ENCODE measurements at places on chromosomes 3 and 15.

- DNase-seq, result no peak
These were observed 59.3 kb downstream of the NR1D2 start for GRCh38 chr3:24004171-24004938.

- no peak for DNase-seq
These were observed 63.9 kb upstream of the NUDT16 start for GRCh38 chr3:131317667-131318066.

GRCh38 chr15:39627451-39628143, 46.7 kb downstream of the THBS1 start:
- DNase-seq, result no peak

GRCh38 chr15:41056810-41057209, 59.3 kb downstream of the INO80 start:
- DNase-seq, result no peak

DNA sequence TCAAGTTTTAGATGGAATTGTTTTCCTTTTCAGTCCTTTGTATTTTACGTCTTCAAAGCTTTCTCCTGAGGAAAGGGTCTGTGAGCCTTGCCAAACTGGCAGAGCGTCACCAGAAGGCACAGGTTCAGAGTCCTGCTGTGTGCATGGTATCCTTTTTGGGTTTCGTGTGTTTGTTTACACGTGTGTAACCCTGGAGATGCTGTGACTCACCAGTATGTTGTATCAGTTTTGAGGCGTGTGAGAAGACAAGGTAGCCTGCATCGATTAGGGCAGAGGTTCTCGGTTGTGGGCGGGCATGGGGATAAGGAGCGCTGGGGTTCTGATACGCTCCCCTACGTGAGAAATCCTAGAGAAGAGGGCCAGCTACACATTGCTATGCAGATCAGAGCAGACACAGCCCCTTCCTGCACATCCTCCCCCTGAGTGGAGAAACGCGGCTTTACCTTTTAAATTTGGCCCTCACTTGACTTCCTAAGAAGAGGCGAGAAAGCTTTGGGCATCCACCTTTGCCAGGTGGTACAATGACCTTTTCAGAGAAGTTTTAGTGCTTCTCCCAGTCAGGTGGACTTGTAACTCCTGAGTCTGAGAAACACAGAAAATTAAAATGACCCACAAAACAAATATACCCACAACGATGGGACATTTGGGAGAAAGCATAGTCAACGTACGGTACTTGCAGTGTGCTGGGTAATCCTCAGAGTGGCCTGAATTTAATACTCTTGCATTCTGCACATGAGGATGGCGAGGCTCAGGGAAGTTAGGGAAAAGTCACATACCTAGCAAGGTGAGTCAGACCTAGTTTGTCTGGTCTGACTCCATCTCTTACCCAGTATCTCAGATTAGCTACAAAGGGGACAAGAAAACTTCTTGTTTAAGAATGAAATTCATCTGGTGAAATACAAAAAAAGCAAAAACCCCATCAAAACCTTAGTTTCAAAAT, 38.1 kb downstream of the TRAK1 start:
- DNase-seq, result no peak

GRCh38 chr3:22236490-22237270, 485.7 kb upstream of the ZNF385D start:
- no peak for DNase-seq

DNA sequence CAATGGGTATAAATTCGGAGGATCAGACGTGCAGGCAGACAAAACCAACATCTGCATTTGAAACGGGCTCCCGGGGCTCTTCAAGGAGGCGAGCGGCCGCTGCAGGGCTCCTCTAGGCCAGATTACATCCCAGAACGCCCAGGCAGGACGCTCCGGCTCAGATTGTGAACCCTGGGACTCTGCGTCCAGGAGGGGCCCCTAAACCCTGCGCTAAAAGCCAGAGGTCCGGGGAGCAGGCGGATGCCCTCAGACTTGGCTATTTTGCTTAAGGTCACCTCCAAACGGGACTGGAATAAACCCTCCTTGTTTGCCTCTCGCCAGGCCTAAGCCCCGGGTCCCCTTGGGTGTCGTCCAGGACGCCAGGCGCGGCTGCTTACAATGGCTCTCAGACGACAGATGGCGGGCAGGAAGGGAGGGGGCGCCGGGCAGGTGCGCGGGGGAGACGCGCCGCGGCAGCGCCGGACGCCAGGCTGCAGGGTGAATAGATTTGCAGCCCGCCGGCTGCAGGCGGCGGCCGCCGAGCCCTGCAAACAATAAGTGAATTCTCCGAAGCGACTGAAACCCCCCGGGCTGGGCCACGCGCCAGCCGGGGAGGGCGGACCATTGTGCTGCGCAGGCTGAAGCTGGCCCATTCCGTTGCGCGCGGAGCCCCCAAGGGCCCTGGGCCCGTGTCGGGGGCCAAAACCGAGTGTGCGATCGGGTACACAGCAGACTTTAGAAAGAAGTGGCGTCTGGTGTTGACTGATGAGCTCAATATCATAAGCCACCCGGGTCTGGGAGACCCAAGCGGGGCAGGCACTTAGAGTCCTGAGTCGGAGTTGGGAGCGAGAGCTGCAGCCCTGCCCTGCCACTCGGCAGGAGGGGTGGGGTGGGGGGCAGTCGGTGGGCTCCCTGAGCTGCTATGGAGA, 32.3 kb upstream of the AMOTL2 start:
- DNase-seq, result no peak

GRCh38 chr3:70854108-70854507, 541.7 kb upstream of the MDFIC2 start:
- DNase-seq, result no peak

- DNase-seq, result no peak
These were observed 235.3 kb upstream of the GOLIM4 start for GRCh38 chr3:168330983-168331382.

- no peak for DNase-seq
These were observed 69.3 kb upstream of the CGNL1 start for GRCh38 chr15:57306944-57307411.

GRCh38 chr3:131242201-131242600, 139.4 kb upstream of the NUDT16 start:
- no peak for DNase-seq

GRCh38 chr3:72317491-72317890, 530.8 kb downstream of the SHQ1 start:
- no peak for DNase-seq

DNA sequence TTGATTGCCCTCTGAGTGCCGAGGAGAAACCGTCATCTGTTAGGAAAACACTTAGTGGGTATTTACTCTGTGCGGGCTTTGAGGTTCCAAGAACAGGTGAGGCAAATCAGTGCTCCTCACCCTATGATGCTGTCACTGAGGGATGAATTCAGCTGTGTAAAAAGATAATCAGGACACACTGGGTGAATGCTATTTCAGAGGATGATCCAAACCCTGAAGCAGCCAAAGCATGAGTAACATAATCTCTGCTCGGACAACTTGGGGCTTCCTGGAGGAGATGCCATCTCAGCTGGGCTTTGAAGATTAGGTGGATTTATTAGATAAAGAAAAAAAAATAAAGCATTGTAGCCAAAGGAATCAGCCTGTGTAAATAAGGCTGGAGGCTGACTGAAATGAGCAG, 10.5 kb upstream of the GADL1 start:
- no peak for DNase-seq

DNA sequence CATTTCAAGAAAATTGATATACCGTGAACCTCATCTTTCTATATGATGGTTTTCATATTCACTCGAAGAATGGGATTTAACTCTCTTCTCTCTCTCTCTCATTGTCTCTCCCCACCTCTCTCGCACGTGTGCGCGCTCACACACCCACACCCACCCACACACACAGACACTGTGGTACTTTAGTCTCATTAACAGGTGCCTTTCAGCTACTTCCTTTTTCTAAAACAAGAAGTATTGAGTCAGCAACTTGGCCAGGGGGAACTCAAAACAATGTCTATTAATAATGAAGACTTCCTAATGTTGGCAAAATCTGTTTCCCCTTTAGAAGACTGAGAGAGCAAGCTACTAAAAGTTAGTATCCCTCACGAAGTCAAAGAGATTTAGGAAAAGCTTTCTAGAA, 150.7 kb downstream of the TMCO5A start:
- no peak for DNase-seq

GRCh38 chr3:128889139-128889894, 9.9 kb downstream of the ACAD9 start:
- no peak for DNase-seq

GRCh38 chr15:61974759-61975158, 85.5 kb downstream of the VPS13C start:
- DNase-seq, result no peak

- DNase-seq, result no peak
These were observed 26.7 kb downstream of the FLNB start for GRCh38 chr3:58034738-58035523.

DNA sequence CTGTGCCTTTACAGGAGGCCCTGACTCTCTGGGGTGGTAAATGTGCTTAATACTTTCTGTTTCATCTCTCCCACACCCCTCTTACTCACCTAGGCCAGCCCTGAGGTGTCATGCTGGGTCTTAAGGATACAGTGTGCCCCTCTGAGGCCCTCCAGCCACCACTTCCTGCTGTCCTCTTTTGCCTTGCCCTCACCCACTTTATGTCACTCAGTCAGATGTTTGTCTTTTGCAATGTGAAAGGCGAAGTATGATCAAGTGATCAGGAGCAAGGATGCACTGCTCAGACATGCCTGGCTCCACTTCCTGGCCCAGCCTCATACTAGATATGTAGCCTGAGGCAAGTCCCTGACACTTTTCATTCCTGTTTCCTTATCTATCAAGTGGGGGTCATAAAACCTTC, 339.0 kb upstream of the NR2E3 start:
- no peak for DNase-seq

DNA sequence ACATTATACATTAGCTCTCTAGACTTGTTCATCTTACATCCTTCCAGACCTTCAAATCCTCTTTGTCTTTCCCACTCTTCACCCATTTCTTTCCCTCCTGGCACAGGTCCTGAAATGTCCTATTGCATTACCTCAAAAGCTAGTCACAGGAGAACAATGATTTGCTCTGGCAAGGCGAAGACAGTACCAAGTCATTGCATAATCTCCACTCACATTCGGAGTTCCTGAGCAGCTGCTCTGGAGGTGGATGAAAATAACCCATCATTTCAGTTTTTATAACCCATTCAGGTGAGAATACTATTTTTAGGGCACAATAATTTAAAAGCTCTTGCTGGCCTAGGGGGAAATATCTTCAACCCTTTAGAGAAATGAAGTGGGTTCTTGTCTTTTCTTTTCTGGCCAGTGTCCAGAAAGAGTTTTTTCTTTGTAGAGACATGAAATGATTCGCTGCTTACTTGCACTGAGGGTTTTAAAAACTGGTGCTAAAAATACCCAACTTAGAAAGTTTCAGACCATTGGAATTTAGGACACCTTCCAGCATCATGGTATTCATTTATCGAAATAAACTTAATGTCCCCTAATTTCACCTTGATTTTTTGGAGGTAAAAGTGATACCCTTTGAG, 23.4 kb upstream of the DYNC1LI1 start:
- no peak for DNase-seq

GRCh38 chr3:194423317-194423716, 24.3 kb upstream of the GP5 start:
- DNase-seq, result no peak

GRCh38 chr15:72722071-72722696, 36.2 kb downstream of the BBS4 start:
- no peak for DNase-seq

DNA sequence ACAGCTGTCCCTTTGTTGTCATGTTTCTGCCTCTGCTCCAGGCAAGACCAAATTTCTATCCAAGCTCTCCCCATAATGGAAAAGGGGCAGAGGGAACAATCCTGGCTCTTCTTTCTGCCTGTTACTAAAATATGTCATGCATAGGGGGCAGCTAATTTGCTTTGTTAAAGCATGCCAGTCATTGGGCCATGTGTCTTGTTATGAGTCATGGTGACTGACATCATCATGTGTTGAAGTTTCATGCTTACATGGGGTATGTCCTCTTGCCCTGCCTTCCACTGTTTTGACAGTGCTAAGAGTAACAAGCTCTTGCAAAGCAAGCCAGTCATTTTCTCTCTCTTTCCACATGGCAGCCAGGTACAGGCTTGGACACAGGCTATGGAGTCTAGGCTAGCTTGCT, 268.9 kb downstream of the GABRB3 start:
- DNase-seq, result no peak

- no peak for DNase-seq
These were observed 101.0 kb upstream of the CPNE4 start for GRCh38 chr3:132135628-132136333.

DNA sequence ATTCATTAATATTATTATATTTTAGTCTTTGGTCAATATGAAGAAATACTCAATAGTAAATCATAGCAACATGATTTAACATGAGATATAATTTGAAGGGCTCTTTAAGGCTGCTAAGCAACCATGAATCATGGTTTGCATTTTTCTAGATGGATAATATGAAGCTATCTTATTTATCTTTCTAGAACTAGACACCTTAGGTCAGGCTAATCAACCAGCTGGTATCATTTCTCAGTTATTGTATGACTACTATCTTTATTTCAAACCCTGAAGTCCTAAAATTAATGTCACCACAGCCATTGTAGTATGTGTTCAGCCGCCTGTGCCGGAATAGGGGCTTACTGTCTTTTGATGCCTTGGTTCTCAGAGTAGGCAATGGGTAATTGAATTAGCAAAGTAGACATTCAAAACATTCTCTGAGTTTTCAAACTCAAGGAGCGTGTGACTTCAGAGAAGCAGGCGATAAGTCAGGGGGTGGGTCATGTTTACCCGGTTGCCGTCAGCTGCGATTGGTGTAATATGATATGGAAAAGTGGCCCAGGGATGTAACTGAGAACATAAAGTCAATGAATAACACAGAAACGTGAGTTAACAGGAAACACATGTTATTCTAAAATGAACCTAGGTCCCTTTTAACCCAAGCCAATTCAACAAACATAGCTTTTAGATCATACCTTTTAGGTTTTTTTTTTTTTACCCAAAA, 93.4 kb upstream of the CTDSPL start:
- DNase-seq, result no peak

DNA sequence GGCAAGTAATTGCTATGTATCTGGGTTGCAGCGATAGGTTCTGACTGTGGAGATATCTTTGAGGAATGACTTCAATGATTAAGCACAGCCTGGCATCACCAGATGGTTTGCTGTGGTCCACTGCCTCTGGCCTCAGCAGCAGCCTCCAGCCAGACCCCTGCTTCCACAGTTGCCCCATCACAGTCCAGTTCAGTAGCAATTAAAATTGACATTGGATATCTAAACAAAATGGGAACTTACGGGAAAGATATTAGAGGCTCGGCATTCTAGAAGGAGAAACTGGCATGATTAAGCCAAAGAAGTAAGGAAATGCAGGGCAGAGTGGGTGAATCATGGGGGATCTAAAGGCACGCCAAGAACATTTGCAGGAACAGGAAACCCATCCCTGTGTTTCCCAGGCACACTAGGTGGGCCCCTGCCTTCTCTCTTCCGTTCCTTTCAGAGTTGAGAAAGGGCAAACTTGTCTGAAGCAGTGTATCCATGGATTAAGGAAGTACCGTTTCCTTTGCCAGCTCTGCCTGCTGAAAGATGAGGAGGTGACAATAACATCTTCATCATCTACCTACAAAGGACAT, 36.3 kb upstream of the SH3BP5 start:
- no peak for DNase-seq

DNA sequence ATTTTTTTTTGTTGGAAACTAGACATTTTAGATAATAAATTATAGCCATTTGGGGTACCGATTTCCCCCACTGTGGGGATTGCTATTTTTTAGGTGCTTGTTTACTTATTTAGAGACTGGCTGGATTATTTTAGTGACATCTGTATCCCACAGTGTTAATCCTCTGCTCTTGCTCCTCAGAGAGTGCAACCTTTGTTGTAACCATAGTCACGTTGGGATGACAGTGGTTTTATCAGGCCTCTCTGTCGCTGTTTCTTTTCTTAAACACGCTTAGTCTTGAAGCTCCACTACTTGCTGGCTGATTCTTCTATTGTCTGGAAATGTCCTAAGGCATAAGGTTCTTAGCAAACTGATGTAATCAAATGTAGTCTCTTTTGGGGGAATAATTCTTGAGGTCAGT, 451.6 kb upstream of the SEMA6D start:
- no peak for DNase-seq

All from lower leg skin (tissue), 4 donors.